ENCODE measurements at places on chromosomes 2 and 18.
A peak's percentile ranks its signal among the peaks of the same experiment; 100 is the strongest.

- no peak for DNase-seq
Observed at GRCh38 chr18:63527251-63527650, 14.9 kb upstream of the SERPINB12 start.

GRCh38 chr2:230269715-230270114, 44.2 kb downstream of the SP140 start:
- DNase-seq: peak; percentile 35

DNA sequence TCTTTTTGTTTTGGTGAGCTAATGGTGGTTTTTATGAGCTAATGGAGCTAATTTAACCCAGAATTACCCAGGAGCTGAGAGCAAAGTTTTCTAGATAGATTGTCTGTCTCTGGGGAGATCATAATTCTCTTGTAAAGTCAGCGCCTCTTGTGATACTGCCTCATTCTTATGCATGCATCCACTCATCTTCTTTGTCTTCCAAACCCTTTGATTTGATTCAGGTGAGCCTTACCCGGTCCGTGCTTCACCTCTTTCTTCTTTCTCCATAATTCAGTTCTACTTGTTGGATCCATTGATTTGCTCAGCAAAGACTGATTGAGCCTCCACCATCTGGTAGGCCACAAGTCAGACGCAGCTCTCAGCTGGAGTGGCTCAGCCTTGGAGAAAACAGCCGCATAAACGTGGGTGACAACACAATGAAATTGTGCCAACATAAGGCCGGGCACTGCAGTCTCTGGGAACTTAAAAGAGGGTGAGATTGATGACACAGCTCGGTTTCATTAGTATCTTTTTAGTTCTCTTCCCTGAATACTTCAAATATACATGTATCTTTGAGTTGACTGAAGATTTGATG, 158.5 kb upstream of the SH3BP4 start:
- DNase-seq: no peak

- no peak for DNase-seq
Observed at GRCh38 chr2:229169751-229170150, 101.3 kb downstream of the PID1 start.

DNA sequence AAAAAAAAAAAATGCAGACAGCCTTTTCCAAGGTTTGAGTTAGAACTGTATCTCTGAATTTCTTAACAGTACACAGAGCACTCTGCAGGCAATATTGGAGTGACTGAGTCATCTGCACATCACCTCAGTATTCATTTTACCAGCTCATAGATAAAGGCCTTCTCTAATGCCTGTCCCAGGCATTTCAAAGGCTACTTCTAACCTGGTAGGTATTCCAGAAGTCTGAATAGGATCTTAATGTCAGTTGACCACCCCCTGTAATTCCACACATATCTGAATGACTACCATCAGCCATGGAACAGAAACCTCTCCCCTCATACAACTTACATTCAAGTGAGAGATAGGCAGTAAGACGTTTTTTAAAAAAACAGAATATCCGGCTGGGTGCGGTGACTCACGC, 9.0 kb downstream of the METTL21A start:
- no peak for DNase-seq

DNA sequence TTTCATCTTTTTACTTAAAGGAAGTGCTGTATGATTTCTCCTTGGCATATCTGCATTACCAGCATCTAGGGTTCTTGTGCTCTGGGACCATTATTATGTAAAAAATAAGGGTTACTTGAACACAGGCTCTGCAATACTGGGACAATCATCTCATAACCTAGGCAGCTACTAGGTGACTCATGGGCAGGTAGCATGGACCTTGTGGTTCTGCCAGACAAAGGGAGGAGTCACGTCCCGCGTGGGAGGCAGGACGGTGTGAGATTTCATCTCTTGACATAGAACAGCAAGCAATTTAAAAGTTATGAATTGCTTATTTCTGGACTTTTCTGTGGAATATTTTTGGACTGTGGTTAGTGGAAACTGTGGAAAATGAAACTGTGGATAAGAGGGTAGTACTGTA, 34.1 kb downstream of the ASAP2 start:
- DNase-seq: no peak

DNA sequence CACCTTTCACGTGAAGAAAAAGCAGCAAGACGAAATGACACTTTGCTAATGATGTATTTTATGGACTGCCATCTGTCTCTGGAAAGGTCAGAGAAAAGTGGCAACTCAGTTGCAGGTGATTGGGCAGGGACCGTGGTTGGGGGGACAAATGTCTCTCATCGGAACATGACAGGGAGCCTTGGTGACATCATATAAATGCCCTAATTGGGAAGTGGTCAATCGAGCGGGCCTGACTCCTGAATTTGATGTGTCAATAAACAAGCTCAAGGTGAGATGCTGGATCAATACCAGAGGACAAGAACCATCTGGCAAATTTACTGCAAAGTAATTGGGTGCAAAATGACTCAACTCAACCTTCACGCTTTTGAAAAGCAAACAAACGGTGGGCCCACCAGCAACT, 151.9 kb upstream of the SKOR2 start:
- no peak for DNase-seq

DNA sequence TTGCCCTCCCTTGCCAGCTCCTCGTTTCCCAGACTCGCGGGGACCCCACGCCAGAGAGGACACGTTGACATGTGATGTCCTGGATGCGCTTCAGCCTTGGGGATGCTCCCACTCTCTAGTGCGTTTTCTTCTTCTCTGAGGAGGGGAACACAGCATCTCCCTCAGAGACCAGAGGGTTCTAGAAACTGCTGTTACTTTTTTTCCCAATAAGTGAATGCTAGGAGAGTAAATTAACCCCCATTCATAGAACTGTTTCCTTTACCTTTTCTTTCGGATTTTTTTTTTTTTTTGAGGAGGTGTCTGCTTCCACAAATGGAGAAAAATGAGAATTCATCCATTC, 370 bp upstream of the EFEMP1 start:
- no peak for DNase-seq

- DNase-seq: no peak
Observed at GRCh38 chr2:134170294-134170693, 83.6 kb upstream of the MGAT5 start.

DNA sequence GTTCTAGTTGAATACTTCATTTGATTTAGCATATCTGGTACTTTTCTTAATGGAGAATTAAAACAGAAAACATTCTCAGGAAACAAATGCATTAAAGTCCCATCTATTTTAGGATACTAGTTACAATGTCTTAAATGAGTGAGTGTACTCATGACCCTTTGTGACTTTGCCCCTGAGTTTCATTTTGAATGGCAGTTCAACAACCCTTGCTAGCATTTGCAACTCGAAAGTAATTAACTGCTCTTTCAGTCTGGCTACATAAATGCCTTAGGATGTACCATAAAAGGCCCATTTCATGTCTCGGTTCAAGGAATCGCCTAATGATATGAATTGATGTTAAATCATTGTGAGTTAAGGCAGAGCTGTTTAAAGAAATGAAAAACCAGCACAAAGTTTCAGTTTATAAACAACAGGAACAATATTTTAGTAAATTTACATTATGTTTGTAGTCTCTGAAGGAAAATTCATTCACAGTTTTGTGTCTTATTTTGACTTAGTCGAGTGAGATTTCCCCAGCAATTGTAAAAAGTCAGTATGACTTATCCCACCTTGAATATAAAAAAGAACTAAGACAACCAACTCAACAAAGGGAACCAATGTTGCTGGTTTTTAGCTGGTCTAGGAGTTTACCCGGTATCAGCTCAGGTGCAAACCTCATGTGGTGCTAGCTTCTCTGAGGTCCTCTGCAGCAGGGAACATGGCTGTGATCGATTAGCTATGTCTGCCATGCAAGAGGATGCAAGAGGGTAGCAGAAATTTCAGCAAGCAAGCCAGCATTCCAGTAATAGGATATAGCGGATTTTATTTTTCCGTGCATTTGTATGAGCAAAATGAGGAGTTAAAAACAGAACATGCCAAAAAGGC, 386.2 kb downstream of the PTPRM start:
- DNase-seq: no peak

DNA sequence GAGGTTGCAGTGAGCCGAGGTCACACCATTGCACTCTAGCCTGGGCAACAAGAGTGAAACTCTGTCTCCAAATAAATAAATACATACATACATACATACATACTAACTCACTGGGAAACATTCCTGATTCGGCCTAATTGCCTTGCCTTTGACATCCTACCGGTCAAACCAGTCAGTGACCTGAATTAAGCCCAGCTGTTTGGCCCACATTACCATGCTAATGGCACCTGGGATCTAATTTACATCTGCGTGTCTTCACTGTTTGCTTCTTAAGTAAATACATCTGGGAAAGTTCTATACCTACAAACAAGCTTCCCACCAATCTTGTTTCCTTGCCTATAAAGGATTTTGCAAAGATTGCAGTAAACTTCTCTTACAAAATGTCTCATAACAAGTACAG, 230.2 kb upstream of the ZC3H15 start:
- no peak for DNase-seq

DNA sequence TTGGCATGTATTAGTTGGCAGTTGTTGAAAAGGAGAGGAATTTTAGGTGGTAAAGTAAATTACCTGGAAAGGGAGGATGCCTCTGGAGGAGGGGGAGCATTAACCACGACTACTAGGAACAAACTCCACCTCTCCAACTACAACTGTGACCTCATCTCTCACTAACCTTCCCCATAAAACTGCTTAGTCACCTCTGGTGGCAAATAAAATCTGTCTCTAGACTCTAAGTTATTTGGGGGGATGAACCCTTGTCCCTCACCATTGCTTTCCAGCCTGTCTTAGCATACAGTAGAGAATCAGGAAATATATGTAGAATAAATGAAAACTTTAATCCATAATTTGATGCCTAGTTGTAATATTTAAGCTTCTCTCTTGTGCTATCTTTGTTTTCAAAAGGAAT, 27.6 kb upstream of the MYO1B start:
- DNase-seq: no peak

- DNase-seq: no peak
Observed at GRCh38 chr2:99698896-99699295, 209.1 kb upstream of the REV1 start.

DNA sequence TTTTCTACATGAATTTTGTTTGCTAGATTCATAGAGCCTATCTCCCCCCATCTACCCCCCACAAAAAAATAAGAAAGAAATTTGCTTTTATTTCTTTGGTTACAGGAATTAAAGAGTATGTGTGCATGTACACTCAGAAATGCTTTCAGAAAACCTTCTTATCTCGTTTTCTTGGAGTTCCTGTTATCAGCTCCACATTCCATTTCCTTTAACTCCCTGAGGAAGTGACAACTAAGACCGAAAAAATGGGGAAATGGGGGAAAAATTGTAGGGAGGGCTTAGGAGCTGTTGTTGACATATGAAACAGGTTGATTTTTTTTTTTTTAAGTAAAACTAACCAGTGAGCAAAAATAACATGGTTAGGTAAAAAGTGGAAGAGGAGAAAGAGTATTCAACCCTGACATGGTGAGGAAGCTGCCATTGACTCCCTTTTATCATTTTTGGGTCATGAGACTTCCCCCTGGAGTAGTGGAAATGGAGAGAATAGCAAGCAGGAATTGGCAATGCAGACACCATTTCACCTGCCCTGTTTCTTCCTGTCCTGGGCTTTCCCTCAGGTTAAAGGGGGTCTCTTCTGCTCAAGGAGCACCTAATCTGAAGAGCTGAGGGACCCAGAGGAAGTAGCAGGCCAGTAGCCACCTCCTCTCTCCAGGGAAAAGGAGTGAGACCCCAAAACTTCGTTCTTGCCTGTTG, 93.5 kb downstream of the OSBPL6 start:
- no peak for DNase-seq
